Left cardiac atrium (tissue), 4 donors: ENCODE measurements at places on chromosomes 11 and 22. TPM values are rescaled to one million over a fixed set of nuclear protein-coding genes. Genes with fewer than 3 reads are reported as not detected.

TST gene
- total RNA-seq: 33.3 TPM

HEPHL1 gene
- not detected for total RNA-seq

OSM gene
- 0.56 TPM for total RNA-seq

ZNF214 gene
- 1.5 TPM for total RNA-seq

KRTAP5-3 gene
- total RNA-seq: not detected

FXYD6 gene
- 37.6 TPM for total RNA-seq

TTC36 gene
- not detected for total RNA-seq

OR4A47 gene
- not detected for total RNA-seq

GRAMD4 gene
- total RNA-seq: 58.5 TPM

SAA4 gene
- total RNA-seq: 0.94 TPM
